ENCODE measurements at places on chromosomes 12 and 14.
A peak's percentile ranks its signal among the peaks of the same experiment; 100 is the strongest.

DNA sequence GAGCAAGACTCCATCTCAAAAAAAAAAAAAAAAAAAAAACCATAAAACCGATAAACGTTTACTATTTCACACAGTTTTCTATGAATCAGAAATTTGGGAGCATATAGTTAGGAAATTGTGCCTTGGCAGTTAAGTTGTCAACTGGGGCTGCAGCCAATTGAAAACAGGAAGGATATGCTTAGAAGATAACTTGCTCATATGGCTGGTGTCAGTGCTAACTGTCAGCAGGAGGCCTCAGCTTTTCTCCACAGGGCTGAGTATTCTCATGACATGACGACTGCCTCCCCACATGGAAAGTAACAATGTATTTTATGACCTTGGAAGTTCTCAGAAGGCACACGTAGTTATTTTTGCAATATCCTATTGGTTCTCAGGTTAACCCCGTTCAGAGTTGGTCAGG is 29.6 kb upstream of the OR5AU1 start:
- no peak for DNase-seq

- no peak for DNase-seq
These were observed 580.1 kb downstream of the ALG10 start for GRCh38 chr12:34602213-34602940.

DNA sequence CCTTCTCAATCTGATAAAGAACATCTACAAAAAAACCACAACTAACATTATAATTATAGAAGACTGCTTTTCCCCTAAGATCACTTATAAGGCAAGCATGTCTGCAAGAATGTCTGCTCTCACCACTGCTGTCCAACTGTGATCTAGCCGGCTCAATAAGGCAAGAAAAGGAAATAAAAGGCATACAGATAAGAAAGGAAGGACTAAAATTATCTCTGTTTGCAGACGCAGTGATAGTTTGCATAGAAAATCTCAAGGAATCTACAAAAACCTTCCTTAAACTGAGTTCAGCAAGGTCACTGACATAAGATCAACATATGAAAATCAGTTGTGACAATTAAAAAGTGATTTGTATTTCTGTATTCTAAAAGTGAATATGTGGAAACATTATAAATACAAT is 138.0 kb upstream of the EGLN3 start:
- peak; percentile 31 for DNase-seq

GRCh38 chr14:87044807-87045206 is 948.2 kb downstream of the GALC start:
- no peak for DNase-seq

DNA sequence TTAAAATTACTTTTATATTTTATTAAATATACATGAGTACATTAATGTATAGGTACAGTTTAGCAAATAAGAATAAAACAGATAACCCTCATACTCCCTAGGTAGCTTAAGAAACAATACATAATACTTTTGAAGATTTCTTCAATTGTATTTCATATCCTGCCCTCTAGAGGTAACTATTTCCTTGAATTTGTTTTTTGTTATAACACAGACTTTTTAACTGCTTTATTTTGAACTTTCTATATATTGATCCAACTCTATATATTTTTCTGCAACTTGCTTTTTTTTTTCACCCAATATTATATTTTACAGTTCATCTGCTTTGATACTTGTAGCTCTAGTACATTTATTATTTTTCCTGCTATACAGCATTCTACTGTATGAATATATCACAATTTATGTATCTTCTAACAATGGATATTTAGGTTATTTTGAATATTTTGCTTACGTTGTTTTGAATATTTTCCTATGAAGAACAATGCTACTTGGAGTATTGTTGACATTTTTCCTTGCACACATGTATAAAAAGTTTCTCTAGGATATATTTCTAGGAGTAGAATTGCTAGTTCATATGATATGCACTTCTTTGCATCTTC is 72.8 kb upstream of the ABCD2 start:
- no peak for DNase-seq

DNA sequence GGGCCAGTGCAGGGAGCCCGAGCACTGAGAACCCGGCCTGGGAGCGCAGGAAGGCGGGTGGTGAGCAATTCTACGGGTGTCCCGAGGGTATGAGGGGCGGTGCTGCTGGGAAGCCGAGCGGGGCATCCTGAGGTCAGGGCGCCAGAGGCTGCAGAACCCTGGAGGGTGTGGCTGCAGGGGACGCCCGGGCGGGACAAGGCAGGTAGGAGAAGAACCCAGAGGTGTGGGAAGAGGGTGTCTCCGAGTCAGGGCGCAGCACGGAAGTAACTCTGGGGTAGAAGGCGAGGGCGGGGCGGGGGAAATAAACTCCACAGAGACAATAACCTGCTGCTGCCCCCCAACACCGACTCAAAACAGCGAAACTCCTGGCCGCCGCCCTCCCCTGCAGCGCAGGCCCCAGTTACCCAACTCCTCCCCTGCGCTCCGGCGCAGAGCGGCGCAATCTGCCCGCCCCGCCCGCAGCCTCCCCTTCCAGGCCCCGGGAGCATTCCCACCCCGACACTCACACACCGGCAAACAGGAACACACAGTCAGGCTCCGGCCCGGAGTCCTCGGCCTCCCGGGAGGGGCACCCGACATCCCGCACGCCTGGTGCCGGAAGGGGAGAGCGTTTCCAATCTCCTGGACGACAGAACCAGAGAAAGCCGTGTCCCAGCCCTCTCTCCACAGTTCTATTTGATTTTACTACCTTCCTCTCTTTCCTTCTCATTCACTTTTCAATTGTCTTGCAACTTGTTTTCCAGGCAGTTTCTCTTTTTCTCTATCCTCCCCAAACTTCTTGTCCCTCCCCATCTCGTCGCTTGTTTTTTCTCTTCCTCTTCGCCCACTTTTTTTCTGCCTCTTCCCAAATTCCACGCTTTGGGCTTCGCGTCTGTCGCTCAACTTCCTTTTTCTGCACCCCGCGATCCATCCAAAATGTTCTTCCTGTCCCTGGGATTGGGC is 2.4 kb downstream of the HRK start:
- DNase-seq, result no peak

DNA sequence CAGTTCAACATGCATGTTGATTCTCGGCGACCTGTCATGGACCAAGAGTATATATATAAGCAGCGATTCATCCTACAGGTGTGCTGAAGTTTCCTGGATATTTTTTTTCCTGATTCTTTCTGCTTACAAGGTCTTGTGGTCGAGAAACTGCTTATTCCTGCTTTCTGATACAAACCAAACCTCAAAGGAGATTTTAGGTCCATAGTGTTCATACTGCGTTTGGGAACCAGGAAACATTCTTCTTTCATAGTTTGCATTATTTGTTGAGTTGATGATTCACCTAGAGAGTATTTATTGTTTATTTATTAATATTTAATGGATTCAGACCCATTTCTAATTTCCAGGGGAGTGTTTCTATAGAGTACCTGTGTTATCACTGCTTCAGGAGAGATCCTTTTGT is 70.7 kb upstream of the ASPG start:
- no peak for DNase-seq

- DNase-seq, result no peak
These were observed 125.5 kb upstream of the DCN start for GRCh38 chr12:91307957-91308670.

GRCh38 chr12:90519285-90519684 is 435.7 kb downstream of the CCER1 start:
- no peak for DNase-seq

- DNase-seq, result no peak
These were observed 15.5 kb upstream of the KRR1 start for GRCh38 chr12:75526655-75527511.

GRCh38 chr14:36301159-36301558 is 19.3 kb downstream of the MBIP start:
- DNase-seq, result no peak

GRCh38 chr12:109877504-109878246 is 2.7 kb downstream of the GLTP start:
- no peak for DNase-seq

DNA sequence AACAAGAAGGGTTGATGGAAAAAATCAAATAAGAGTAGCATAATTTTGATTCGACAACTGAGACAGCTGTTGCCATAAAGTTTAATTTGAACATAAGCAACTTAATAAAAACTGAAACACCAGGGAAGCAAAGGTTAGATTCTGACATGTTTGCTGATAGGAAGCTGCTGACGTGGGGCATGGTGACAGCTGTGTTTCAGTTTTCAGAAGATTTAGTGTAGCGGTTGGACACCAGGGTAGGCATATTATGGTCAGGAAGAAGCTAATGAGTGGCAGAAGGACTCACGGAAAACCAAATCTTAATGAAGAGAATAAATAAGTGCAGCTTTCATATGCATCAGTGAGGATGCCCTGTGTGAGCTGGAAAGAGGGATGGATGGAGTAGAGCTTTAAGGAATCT is 336.7 kb upstream of the RPL10L start:
- no peak for DNase-seq

DNA sequence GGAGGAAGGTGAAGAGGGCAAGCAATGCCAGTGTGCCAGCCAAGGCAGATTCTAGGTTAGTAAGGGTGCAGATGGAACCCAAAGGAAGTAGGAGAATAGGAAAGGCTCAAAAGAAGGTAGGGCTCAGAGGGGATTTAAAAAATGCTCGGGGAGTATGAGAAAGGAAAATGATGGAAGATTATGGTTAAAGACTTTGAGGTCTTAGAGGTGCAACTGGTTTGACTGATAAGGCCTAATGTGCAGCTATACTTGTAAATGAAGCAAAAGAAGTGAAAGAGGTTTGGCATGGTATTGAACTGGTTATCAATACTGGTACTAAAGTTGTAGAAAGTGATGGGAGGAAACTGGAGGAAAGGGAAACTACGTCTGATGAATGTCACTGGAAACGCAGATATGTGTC is 94.7 kb downstream of the RPS6KA5 start:
- DNase-seq, result peak; percentile 3

- no peak for DNase-seq
These were observed 202.2 kb downstream of the MON2 start for GRCh38 chr12:62668782-62669181.

GRCh38 chr12:67457136-67457535 is 188.0 kb downstream of the CAND1 start:
- DNase-seq, result no peak

- no peak for DNase-seq
These were observed 844 bp downstream of the DPF3 start for GRCh38 chr14:72892879-72893635.

DNA sequence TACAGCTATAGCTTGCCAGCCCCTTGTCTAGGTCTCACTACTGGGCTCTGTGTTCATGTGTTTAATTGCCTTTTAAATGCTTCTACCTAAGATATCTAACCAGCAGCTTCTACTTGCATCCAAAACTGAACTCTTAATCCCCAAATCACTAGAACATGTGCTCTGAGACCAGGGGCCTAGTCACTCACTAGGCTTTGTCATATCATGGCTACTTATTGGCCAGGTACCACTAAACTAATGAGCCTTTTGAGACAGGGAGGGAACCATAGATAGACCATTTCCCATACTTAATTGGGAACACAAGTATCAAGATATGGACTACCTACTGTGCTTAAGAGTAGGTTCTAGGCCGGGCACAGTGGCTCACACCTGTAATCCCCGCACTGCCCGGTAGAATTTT is 6.5 kb downstream of the HSP90B1 start:
- DNase-seq, result no peak

GRCh38 chr14:94171208-94171607 is 2.9 kb upstream of the PPP4R4 start:
- DNase-seq, result no peak

DNA sequence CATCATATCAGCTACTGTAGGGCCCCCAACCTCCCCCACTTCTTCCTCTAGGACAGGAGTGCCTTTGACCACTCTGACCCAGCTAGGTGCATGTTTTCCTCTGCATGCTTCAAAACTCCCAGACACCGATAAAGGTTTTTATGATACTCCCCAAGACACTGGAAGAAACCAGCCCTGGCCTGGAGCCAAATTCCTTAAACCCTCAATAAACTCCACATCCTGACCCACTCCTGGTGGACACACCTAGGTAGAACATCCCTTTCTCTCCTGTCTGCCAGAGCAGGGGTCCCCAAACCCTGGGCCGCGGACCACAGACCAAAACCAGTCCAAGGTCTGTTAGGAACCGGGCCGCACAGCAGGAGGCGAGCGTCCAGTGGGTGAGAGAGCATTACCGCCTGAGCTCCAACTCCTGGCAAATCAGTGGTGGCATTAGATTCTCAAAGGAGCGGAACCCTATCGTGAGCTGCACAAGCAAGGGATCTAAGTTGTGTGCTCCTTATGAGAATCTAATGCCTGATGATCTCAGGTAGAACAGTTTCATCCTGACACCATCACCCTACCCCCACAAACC is 49.6 kb downstream of the NT5DC3 start:
- no peak for DNase-seq

DNA sequence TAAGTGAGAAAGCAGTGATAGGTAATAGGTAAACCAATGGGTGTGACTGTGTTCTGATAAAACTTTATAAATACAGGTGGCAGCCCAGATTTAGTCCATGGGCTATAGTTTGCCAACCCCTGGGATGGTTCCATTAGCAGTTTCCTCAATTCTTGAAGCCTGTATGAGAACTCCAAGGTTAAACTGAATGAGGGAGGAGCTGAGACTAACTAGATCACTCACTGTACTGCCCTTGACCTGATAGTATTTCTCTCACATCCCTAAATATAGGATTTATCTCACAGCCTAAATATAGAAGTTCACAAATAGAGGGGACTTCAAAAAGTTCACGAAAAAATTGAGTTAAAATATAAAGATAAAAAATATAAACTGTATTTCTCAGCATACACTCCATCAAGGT is 439.6 kb upstream of the CCDC196 start:
- DNase-seq, result no peak

DNA sequence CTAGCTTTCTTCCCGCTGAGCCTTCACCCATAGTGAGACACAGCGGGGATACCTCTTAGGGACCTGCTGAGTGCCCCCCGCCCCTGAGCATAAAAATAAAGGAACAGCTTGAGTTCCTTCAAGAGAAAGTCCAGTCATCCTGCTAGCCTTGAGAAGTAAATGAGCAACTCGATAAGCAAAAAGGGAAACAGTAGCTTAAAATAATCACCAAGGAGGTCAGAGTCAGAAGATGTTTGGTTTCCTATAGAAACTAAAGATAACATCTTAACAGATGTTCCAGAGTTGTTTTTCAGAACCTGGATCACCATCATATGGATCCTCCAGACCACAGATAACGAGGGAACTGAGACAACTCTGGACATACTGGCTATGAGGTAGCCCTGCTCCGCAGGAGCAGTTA is 94.0 kb downstream of the BCAT1 start:
- DNase-seq, result peak; percentile 41

DNA sequence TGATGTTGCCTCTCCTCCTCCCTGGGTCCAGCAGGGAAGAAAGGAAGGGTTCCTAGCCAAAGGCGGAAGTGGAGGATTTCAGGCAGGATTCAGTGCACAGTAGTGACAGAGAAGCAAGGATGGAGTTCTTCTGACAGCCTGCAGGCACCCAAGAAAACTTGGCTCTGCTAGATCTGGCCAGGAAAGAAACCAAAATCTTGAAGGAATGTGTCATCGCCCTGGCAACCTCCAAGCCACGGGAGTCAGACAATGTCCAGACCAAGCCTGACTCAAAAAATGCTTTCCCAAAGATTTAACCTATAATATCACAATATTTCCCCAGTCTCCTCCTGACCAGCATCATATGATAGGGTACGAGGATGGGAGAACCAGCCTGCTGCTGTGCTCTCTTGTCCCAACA is 22.8 kb upstream of the DHRS4 start:
- no peak for DNase-seq

Data from CMK (cell line).